ENCODE measurements at places on chromosomes 4 and X.

DNA sequence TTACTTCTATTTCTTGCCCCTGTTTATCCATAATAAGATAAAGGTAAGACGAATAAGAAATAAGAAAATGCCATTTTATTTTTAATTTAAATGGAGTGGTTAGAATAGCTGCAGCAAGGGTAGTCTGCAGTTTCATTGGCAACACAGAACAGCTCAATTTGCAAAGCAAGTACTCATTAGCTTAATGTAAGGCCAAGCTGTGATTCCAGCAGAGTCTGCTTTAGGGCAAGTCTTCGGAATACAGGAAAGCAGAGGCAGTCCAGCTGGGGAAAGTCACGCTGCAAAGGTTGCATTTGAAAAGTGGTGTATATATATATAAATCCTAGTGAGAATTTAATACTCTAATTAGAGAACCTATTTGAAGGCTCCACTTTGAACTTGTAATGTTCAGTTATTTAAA lies 59.0 kb downstream of the ANXA10 start:
- DNase-seq, result no peak

- peak; percentile 29 for DNase-seq
Measured at GRCh38 chr4:187118602-187119120, 395.0 kb upstream of the FAT1 start.

DNA sequence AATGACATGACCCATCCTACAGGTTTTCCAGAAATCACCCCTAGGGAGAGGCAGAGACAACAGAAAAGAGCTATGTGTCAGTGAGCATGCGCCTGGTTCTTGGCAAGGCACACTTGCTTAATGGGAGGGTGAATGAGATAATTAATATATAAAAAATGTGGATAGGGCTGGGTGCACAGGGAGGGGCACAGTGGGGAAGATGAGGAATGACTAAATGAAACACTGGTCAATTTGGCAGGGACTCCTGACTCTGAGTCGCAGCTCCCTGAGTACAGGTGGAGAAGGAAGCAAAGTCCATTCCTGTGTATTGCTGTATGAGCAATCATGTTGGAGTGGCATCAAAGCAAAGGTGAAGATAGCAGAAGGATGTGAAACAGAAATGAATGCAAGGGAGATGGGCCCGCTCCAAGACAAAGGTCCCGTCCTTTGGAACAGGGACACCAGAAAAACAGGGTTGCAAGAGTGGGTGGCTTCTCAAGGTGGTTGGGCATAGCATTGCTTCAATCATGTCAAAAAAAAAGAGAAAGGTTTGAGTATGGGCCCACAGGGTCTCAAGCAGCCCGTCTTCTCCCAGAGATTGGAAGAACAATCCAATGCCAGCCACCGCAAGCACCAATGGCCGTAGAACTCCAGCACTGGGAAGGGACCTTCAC lies 278.4 kb upstream of the AGTR2 start:
- DNase-seq, result no peak

- DNase-seq, result peak; percentile 86
Measured at GRCh38 chr4:48939785-48940184, 33.2 kb upstream of the OCIAD2 start.

Measured in EL (cell line).